Colonic mucosa (tissue), 4 donors: ENCODE measurements at places on chromosomes 5 and 9.

DNA sequence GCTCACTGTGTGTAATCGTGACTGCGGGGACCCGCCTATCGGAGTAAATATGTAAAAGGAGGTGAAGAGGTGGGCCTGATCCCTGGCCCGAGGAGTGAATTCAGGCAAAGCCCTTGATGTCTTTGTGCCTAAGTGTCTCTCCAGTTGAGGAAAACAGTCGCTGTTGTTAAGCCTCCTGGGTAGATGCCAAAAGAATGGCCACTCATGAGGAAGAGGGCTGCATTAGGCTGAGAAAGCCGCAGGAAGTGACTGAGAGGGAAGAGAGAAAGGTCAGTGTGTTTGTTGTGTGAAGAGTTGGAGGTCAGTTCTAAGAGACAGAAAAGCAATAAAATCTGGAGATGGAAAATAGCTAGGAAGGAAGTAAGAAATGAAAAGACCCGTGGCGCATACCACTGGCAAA, 35.8 kb upstream of the PIP5K1B start:
- DNase-seq: no peak

DNA sequence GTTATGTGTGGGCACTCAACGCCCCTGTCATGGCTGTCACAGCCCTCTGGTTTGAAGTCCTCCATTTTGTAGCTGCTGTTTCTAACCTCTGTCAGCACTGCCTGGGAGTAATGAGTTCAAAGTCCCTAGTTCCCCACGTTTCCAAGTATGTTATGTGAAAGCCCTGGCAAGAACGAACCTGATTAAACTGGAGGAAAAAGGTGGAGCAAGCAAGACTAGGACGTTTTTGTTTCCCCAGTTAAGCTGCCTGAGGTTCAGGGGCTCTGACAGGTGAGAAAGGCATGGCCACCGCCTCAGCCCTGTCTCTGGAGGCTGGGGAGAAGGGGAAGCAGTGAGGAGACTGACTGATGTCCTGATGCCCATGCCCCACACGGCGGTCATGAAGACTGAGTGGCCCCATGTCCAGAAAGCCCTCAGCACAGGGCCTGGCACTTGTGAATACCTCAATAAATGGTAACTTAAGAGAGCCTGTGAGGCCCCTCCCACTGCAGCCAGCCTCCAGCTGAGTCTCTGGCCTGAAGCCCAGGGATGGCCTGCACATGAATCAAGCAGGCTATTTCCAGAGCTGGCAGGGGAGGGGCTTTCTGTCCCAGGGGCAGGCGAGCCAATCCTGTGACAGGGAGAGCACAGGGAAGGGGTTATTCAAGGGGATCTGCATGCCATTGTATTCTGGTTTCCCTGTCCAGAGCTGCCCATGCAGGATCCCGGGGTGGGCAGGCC, 61.8 kb downstream of the PFDN1 start:
- DNase-seq: peak; percentile 92

DNA sequence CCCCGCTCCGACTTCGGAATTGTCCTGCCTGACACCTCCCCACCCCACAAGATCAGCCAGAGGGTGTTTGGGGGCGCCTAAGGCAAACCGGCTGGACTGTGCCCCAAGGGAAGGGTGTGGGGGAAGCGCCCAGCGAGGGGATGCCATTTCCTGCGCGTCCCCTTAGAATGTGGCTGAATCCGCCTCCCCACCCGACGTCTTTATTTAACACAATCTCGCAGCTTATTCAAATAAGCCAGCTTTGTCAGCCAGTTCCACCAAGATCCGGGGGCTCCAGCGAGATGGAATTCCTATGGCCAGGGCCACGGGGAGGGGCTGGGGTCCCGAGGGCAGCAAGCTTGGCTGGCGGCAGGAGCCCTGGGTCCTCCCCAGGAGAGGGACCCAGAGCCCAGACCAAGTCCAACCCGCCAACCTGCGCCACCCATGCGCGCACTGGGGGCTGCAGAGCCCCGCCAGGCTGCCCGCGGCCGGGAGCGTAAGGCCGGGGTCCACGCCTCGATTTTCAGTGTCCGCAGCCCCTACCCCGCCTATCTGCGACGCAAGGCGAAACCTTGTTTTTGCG, 7.4 kb downstream of the IRX4 start:
- DNase-seq: no peak

DNA sequence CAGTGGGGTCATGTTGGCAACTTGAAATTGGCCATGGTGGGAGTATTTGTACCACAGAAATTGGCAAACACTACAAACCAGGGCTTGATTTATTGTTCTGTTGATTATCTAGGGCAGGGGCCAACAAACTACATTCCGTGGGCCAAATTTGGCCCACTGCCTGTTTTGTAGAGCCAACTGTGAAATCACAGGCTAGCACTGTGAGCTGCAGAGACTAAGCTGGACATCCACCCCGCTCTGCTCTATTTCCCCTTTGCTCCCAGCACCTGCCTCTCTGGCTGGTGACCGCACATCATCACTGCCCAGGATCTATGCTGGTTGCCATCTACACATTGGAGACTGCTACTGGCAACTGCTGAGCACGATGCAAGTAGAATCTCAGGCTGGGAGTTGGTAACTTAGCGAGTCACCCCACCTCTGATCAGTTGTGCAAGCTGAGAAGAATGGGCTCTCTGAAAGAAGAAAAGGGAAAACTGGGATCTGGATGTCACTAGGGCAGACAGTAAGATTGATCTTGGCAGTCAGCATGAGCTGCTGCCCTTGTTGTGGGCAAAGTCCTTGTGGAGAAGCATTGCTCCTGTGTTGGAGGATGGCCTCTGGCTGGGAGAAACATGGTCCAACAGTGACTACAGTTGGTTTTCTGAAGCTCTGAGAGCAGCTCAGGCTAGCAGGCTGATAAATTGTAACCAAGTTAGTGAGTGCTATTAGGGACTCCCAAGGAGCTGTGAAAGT, 144.7 kb upstream of the RAD23B start:
- DNase-seq: no peak

- no peak for DNase-seq
These were observed 29.6 kb upstream of the TAF1L start for GRCh38 chr9:32665101-32665500.

GRCh38 chr9:106085479-106085878, 391.1 kb downstream of the TMEM38B start:
- no peak for DNase-seq

GRCh38 chr9:108001237-108001636, 511.7 kb upstream of the KLF4 start:
- no peak for DNase-seq
